Bronchial epithelial cell (primary cell): ENCODE measurements at places on chromosomes 13 and 19.
A peak's percentile ranks its signal among the peaks of the same experiment; 100 is the strongest.

- DNase-seq, result peak; percentile 79
Measured at GRCh38 chr13:24651718-24652345, 28.4 kb upstream of the ATP12A start.

- DNase-seq, result peak; percentile 39
Measured at GRCh38 chr13:108828086-108828815, 198.8 kb downstream of the MYO16 start.

- DNase-seq, result no peak
Measured at GRCh38 chr13:91323349-91323748, 24.1 kb upstream of the MIR17HG start.

- DNase-seq, result no peak
Measured at GRCh38 chr13:22944378-22944777, 236.4 kb upstream of the SGCG start.

GRCh38 chr13:79593641-79594275 is 112.8 kb downstream of the NDFIP2 start:
- DNase-seq, result peak; percentile 85

DNA sequence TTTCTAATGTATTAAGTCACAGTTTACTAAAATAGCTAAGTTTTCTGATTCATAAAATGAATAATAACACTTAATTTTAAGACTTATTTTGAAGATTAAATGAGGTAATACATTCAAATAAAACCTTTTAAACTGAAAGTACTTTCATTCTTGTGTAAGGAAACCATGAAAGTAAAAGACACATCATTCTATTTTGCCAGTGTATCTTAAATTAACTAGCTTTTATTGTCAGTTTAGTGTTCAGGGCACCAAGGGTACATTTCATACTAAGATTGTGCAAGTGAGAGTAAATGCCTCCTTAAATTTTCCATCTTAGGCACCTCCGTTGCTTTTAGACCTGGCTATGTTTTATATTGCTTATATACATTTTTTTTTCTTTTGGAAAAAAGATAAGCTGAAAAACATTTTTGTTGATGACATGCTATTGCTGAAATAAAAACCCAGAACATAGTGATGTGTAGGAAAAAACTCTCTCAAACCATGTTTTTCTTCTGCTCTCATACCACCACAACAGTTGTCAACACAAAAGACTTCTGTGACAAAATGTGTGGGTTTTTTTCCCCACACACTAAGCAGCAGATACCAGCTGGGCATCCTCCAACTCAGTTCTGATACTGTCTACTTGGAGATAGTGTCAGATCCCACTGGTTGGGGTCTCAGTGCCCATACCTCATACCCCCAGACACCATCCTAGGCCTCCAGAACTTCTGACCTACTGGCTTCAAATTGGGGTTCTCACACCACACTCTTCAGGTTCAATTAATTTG is 30.7 kb upstream of the LPAR6 start:
- no peak for DNase-seq

DNA sequence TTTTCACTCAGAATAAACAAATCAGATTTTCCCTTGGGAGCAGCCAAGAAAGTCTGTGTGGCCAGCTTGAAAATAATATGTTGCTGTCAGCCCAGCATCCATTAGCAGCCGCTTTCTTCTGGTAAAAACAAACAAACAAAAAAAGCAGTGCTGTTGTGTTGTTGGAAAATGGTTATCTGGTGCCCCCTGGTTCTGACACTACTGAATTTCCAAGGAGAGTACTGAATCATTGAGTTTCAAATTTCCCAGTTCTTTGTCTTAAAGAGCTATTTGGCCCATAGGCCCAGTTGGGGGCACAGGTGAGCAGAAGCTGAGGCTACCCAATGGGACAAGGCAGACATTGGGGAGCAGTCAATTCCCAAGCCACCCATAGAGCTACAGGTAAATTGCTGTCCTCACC is 995.9 kb downstream of the UQCRFS1 start:
- no peak for DNase-seq

GRCh38 chr13:112854321-112854720 is 114.7 kb upstream of the MCF2L start:
- DNase-seq, result no peak

- no peak for DNase-seq
Measured at GRCh38 chr19:15259907-15260306, 27.7 kb upstream of the EPHX3 start.

- no peak for DNase-seq
Measured at GRCh38 chr13:73111331-73111730, 52.5 kb downstream of the KLF5 start.

DNA sequence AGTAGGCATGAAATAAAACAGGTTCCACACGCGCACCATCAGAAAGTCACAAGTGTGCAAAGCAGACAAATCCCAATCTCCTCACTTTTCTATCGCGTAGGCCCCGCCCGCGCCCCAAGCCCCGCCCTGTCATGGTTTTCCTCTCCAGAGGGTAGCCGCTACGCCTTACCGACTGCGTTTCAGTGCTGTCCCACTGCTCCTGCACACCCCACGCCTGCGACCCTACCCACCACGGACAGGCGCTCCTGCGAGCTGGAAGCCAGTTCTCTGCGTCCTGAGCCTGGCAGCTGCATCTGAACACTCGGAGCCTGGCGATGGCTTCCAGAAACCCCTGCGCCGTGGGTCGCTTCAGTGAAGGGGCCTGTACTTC is 379 bp upstream of the ZNF470 start:
- peak; percentile 11 for DNase-seq

GRCh38 chr19:28980236-28980868 is 232.6 kb downstream of the UQCRFS1 start:
- DNase-seq, result no peak

DNA sequence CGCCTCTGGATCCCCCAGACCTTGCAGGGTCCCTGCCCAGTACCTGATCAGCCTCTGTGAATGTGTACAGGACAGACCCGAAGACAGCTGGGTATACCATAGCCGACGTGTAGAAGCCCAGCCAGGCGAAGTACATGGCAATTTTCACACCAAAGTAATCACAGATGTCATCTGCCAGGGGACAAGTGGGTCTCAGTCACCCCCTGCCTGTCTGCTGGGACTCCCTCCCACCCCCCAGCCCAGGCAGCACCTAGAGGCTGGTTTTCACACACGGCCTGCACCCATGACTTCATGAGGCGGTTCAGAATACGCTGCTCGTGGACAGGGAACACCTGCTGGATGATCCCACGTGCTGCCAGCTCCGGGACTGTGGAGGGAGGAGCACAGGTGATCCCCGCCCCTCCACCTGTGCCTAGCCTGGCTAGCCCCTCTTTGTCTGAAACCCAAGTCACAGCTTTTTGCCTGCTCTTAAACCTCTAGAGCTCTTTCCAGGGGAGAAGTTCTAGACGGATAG is 3.6 kb downstream of the ANO8 start:
- no peak for DNase-seq

GRCh38 chr19:11330127-11330526 is 9.3 kb downstream of the RAB3D start:
- no peak for DNase-seq

DNA sequence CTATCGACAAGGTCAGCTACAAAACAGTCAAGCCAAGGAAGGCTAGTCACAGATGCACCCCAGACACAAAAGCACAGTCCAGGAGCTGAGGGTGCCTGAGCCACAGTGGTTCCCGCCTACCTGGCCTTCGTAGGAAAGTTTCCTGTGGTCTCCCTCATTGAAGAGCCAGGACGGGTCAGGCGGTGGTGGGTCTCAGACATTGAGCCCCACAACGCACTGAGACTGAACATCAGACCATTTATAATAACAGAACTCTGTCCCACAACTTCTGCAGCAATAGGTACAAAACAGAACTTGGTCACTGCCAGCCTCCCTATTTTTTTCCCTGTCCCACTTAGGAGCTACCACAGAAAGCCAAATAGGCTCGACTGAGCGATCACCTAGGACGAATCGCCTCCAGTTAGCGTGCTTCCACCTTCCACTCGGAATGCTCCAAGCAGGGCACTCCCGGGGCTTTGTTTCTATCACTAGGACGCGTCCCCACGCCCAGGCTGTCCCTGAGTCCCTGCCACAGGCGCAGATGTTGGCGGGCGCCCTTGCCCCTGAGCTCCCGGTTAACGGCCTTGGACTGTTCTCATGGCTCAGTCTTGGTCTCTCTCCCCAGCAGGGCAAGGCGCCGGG is 640 bp upstream of the ZNF544 start:
- peak; percentile 13 for DNase-seq

- no peak for DNase-seq
Measured at GRCh38 chr19:48680436-48681126, 7.8 kb upstream of the NTN5 start.

GRCh38 chr13:93151277-93151676 is 75.3 kb upstream of the GPC6 start:
- DNase-seq, result peak; percentile 87

DNA sequence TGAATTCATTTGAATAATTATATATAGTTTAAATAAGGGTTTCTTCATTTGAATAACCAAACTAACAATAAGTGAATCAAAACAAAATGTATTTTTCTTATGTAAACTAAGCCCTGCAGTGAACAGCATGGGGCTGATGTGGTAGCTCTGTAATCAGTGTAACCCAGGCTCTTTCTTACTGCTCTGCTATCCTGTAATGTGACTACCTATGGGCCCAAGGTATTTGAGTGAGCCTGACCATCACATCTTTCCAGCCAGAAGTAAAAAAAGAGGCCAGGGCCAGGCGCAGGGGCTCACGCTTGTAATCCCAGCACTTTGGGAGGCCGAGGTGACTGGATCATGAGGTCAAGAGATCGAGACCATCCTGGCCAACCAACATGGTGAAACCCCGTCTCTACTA is 494.6 kb downstream of the DCT start:
- DNase-seq, result no peak

- no peak for DNase-seq
Measured at GRCh38 chr13:98967491-98967890, 10.4 kb downstream of the DOCK9 start.

- peak; percentile 86 for DNase-seq
Measured at GRCh38 chr13:75226092-75226491, 255.9 kb downstream of the TBC1D4 start.
